Aorta (tissue), 5 donors: ENCODE measurements at places on chromosomes 16 and 17. TPM values are rescaled to one million over a fixed set of nuclear protein-coding genes. Genes with fewer than 3 reads are reported as not detected.
A peak's percentile ranks its signal among the peaks of the same experiment; 100 is the strongest.

PALB2 gene
- polyA plus RNA-seq = 3.5 TPM

NDRG4 gene
- polyA plus RNA-seq = 9.6 TPM

HOXB3 gene
- polyA plus RNA-seq = 2.4 TPM

VAT1L gene
- polyA plus RNA-seq = 16.4 TPM

GRCh38 chr16:25106567-25107465, 4.7 kb upstream of the LCMT1 start:
- DNase-seq = peak; percentile 99
- no peak overlapping the region for H3K27ac ChIP-seq
- H3K4me3 ChIP-seq = peak overlapping the region; percentile 75
- no peaks in the 10 kb centered on the region for H3K27me3 ChIP-seq

- no peaks in the 10 kb centered on the region for H3K36me3 ChIP-seq
- H3K4me1 ChIP-seq = no peaks in the 10 kb centered on the region
- H3K4me3 ChIP-seq = peak overlapping the region; percentile 24
- H3K27me3 ChIP-seq = no peaks in the 10 kb centered on the region
These were observed 36.8 kb upstream of the ZC3H18 start for GRCh38 chr16:88533381-88533917.

GRCh38 chr17:40819528-40820125, 2.8 kb downstream of the KRT10 start:
- H3K4me3 ChIP-seq = peak overlapping the region; percentile 50
- no peaks in the 10 kb centered on the region for H3K27me3 ChIP-seq
- H3K27ac ChIP-seq = peak overlapping the region; percentile 54

GRCh38 chr17:61248399-61248798, 151.2 kb upstream of the TBX2 start:
- H3K27me3 ChIP-seq = no peaks in the 10 kb centered on the region
- DNase-seq = no peak
- H3K36me3 ChIP-seq = no peaks in the 10 kb centered on the region
- no peaks in the 10 kb centered on the region for H3K4me1 ChIP-seq
- H3K27ac ChIP-seq = peak overlapping the region; percentile 25
- H3K4me3 ChIP-seq = no peak overlapping the region

DNA sequence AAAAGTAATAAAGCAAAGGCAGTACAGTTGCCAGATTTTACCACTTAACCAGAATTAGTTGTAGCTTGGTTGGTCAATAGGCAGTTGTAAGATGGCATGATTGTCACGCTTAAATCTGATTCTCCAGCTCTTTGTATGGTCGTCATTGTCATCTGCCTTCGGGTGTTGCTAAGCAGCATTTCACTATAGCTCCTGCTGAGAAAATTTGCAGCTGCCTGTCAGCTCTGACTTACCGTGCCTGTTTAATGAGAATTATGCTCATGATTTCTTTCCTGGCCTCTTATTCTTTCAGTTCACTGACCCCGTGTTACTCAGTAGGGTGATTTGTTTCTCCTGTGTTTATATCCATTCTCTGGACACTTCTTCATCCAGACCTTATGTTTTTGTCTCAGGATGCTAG, 66.7 kb downstream of the TANGO6 start:
- no peaks in the 10 kb centered on the region for H3K4me1 ChIP-seq
- H3K27me3 ChIP-seq = no peaks in the 10 kb centered on the region
- no peak overlapping the region for H3K27ac ChIP-seq
- H3K4me3 ChIP-seq = no peak overlapping the region
- DNase-seq = no peak
- H3K36me3 ChIP-seq = peaks cover 2% of the 10 kb centered on the region
